ENCODE measurements at places on chromosomes 16 and 17.

DNA sequence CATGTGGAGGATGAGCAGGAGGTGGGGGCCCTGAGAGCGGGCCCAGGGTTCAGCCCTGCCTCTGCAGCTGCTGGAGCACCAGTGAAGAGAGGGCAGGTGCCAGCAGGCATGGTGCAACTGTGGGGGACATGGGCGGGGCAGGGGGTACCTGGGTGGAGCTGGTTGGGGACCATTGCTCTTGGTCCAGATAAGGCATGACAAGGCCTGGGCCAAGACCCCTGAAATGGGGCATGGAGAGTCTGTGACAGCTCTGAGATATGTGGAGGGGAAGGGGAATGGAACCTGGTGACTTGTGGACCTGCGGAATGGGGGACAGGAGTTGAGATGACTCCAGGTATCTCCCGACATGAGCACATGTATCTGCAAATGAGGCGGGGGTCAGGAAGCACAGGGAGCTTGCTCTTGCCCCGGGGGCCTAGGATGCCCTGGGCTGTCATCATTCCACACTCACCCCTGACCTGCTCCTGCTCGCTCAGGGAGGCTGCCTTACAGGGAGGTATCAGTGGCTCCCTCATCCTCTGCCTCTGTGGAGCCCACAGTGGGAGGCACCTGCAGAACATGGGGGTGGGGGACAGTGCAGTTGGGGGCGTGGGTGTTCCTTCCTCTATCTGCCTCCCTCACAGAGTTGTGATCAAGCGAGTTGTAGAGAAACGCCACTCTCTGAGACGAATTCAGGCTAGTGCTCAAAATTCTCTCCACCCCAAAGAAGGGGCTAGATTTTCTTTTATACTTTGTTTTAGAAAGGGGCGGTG lies 40.2 kb downstream of the TMEM235 start:
- no peak for DNase-seq

GRCh38 chr17:38687286-38687685 lies 12.5 kb upstream of the EPOP start:
- DNase-seq, result no peak

DNA sequence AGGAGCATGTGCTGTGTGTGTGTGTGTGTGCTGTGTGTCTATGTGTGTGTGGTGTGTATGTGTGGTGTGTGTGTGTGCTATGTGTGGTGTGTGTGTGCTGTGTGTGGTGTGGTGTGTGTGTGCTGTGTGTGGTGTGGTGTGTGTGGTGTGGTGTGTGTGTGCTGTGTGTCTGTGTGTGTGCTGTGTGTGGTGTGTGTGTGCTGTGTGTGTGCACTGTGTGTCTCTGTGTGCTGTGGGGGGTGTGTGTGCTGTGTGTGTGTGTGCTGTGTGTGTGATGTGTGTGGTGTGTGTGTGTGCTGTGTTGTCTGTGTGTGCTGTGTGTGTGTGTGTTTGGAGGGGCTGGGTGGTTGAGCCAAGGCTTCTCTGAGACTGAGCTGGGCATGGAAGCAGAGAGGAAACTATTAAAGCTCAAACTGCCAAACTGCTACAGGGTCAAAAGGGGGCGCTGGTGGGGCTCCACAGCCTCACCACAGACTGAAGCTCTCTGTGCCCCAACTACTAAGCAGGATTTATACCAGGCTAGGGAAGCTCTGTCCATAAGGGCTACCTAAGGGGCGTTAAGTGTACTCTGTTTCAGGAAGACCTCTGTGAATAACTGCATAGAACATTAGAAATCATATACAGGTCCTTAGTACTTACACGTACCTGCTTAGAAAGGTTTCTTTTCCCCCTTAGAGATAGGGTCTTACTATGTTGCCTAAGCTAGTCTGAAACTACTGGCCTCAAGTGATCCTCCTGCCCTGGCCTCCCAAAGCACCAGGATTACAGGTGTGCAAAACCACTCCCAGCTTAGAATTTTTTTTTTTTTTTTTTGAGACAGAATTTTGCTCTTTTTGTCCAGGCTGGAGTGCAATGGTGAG lies 27.8 kb upstream of the GHDC start:
- no peak for DNase-seq

- no peak for DNase-seq
These were observed 140.6 kb upstream of the SOX9 start for GRCh38 chr17:71980171-71980570.

- no peak for DNase-seq
These were observed 3.2 kb upstream of the KRT10 start for GRCh38 chr17:40825599-40825998.

DNA sequence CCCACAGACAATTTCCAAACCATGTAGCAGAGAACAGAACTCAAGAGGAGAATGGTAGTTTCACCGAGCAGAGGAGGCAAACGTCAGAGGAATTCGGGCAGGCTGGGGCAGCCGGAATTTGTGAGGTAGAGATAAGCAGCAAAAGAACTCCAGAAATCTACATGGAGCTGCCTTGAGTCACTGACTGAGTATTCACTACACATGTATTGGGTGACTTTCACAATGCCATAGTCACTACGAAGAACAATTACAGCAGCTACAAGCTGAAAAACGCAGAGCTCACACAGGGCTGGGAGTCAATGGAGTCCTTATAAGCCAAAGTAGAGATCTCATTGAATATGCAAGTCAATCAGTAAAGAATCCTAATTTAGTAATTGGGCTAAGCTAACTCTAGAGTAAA lies 13.4 kb downstream of the CMC2 start:
- DNase-seq, result no peak

DNA sequence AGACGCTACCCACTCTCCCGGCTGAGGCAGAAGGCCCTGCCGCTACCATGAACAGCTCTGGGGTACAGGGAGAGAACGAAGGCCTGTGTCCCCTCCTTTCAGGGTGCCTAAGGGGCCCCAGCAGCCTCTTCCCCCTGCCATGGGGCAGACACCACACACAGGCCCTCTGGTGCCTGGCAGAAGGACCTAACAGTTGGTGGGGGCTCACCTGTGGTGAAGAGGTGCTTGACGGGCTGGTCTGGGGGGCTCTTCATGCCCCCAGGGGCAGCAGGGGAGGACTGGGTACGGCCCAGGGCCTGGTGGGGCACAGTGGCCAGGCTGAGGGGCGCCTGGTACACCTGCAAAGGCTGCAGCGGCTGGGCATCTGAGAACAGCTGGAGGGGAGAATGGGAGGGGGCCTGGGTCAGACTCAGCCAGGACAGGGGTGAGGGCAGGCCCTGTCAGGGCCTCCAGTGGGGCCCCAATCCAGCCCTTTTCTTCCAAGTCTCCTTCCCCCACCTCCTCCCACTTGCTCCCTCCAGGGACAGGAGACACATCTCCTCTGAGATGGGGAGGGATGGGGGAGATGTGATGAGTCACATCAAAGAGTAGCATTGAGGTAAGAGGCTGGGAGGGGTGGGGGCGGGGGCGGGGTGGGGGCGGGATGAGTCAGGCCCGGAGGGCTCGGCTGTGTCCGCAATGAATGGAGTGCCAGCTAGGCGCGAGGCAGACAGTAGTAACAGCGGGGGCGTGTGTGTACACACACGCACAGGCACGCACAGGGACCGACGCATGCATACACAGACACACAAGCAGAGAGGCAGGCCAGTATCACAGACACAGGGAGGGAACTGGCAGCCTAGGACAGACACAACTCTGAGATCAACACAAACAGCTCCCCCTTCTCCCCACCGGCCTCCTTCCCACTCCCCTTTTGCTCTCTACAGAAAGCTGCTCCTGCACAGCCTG lies 16.1 kb downstream of the G6PC3 start:
- no peak for DNase-seq

GRCh38 chr16:1175566-1176279 lies 22.8 kb downstream of the CACNA1H start:
- no peak for DNase-seq
